ENCODE measurements at places on chromosomes 11 and 22.
A peak's percentile ranks its signal among the peaks of the same experiment; 100 is the strongest.

DNA sequence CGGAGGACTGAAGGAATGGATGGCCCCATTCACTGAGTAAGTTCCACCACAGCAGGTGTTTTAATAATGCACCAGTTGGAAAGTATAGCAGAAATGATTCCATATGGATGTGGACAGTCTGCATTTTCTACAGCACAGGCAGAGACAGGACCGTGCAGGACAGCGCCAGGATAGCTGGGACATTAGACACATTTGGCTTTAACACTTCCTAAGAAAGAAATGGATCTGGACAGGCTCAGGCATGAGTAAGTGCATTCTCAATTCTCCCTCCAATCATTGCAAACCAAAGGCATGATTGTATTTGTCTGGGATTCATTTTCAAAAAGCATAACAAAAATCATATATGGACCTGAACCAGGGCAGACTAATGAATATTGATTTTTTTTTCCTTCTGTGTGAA lies 233.0 kb upstream of the POU2AF2 start:
- no peak for DNase-seq

DNA sequence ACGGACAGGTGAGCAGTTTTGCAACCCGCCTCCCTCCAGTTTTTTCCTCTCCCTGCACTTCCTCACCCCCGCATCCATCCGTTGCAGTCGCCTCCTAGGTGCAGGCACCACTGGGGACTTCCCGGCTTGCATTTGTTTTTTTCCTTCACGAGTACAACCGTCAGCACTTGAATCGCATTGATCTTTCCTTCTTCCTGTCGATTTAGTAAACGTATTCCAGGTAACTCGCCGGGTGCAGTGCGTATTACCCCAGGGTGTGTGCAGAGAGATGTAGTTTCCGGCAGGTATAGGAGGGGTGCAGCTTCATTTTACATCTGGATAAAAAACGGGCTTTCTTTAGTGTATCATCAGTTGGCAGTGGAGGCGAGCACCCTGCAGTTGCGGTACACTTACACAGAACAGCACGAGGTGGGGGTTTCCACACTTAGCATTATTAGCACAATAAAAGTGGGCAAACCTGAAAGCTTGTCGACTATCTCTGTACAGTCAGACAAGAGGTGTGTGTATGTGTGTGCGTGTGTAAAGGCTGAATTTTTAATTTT lies at the start of gene SORL1-AS1:
Gene SORL1-AS1, minus strand, starts transcription at position 359 of the 542 bp plus-strand sequence.
- DNase-seq = no peak

- no peak for DNase-seq
Measured at GRCh38 chr11:5992604-5993251, 5.9 kb upstream of the OR52L1 start.

- DNase-seq = no peak
Measured at GRCh38 chr11:350723-351255, 18.5 kb upstream of the B4GALNT4 start.

DNA sequence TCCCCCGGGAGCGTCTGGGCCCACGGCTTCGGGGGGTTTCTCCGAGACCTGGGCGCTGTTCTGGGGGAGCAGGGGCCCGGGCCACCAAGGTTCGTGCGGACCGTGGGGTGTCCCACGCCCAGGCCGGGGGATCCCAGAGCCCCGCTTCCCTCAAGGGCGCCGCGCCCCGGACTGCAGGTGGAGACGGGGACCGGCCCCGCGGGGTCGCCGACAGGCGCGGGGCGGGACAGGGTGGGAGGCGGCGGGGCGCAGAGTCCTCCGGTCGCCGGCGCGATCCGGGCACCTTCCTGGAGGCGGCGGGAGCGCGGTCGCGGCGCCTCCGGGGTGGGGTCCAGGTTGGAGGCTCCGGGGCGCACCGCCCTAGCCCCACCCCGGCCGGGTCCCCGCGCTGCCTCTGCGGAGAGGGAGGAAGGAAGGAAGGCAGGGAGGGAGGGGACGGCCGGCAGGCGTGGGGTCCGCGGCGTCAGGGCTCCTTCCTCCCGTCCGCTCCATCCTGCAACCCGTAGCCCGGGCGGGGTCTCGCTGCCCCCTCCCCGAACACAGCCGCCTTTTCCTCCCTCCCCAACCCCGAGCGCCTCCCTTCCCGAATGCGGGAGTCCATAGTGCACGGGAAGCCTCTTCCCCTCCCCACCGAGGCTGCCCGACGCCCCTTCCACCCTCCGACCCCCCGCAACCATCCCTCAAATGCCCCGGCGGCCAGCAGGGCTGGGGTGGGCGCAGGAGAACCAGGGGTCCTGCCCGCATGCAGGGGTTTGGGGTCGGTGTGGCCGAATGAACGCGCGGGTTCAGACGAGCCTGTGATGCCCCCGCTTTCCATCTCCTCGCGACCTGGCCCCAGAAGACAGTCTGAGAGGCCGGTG lies 4.3 kb upstream of the ZBED4 start:
- DNase-seq = no peak

DNA sequence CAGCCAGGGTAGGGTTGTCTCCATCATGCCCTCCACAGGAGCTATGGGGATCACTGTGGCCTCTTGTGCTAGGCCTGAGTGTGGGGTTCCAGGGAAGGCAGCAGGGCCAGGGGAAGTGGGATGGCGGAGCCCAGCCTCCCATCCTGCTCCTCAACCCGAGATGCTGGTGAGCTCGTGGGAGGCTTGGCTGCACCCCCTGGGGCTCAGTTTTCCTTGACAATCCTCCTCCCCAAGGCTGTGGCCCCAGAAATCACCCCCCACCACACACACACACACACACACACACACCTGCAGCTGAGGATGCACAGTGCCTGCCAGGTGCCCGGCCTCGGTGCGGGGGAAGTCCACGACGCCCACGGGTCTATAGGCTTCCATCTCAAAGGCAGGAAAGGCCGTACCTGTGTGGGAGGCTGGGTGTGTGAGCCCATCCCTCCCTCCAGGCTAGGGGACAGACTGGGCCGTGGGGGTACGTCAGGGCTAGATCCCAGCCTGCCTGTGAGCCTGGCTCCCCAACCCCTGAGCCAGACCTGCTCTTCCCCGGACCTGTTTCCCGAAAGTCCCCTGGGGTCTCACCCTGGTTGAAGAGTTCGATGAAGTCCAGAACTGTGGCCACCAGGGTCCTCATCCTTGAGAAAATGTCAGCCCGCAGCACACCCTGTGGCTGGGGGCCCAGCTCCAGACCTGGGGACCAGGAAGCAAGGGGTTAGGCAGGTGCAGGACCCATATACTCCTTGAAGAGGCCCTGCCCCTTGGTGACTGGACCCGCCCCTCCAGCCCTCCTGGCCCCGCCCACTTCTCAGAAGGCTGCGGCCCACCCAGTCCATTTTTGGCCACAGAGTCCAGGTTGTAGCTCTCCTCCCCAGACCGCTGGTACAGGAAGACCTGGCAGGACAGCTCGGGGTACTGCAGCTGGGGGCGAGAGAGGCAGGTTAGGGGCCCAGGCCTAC lies 5.2 kb upstream of the TBX10 start:
- no peak for DNase-seq

GRCh38 chr22:30636226-30637077 lies 871 bp downstream of the SLC35E4 start:
- DNase-seq = peak; percentile 39

- DNase-seq = no peak
Measured at GRCh38 chr11:14318581-14318981, 40.4 kb downstream of the RRAS2 start.

- DNase-seq = no peak
Measured at GRCh38 chr11:20353829-20354434, 9.6 kb upstream of the HTATIP2 start.

GRCh38 chr11:5899534-5899933 lies 6.5 kb downstream of the OR52E5 start:
- no peak for DNase-seq

- no peak for DNase-seq
Measured at GRCh38 chr11:121089566-121089965, 11.5 kb upstream of the TECTA start.

GRCh38 chr11:2173150-2173693 lies 1.6 kb upstream of the TH start:
- no peak for DNase-seq

DNA sequence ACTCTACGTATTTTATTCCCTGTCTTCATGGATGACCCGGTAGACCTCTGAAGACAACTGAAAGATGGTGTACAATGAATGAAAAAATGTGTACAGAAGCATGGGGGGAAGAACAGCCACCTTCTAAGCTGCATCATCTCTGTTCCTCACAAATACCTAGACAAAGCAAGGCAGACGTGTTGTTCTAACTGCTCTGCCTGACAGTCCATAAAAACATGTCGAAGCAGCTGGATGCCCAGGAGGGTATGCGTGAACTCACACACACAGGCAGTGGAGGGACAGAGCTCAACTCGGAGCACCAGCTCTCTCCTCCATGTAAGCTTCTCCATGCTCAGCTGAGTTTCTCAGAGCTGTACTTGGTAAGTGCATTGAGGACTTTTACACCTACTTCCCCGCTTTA lies 327.4 kb downstream of the CTTN start:
- DNase-seq = no peak

DNA sequence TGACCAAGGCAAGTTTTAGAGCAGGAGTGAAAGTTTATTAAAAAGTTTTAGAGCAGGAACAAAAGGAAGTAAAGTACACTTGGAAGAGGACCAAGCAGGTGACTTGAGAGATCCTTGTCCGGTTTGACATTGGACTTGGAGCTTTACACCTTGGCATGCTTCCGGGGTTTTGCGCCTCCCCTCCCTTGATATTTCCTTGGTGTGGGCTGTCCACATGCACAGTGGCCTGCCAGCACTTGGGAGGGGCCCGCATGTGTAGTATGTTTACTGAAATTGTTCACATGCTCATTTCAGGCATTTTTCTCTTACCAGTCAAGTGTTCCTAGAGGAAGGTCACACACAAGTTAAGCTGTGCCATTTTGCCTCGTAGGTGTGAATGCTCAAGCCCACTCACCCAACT lies 19.0 kb upstream of the THRSP start:
- DNase-seq = no peak

DNA sequence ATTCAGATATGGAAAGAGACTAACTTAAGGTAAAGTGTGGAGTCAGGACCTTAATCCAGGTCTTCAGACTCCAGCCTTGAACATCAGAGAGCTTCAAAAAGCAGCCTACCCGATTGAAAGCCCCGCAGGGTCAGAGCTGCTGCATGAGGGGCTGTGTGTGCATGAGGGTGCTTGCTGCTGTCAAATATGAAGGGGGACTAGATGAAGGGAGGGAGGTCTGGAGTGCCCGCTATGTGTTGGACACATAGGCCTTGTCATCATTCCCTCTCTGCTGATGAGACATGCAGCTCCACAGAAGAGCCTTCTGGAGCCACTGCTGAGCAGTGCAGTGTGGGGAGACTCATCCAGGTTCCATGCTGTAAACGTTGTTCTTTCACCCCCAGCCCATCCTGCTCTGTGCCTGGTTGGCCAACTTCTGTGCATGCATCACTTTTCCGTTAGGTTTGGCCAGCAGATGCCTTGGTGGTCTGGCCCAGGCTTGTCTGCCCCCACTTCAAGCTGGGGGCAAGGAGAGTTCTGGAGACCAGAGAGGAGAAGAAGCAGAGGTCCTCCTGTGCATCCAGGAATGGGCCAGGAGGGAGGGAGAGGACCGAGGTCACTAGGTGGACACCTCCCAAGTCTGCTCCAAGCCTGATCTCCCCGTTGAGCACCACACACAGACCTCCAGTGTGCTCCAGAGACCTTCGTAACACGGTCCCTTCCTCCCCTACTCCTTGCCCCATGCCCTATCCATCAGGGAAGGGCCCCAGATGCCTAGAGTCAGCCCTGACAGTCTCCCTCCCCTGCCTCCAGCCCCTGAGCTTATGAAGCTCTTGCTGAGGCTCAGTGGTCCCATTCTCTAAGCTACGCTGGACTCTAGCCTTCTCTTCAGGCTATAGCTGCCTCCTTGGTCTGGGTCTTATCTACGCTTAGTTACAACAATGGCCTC lies 32.0 kb downstream of the LRRC32 start:
- DNase-seq = no peak

DNA sequence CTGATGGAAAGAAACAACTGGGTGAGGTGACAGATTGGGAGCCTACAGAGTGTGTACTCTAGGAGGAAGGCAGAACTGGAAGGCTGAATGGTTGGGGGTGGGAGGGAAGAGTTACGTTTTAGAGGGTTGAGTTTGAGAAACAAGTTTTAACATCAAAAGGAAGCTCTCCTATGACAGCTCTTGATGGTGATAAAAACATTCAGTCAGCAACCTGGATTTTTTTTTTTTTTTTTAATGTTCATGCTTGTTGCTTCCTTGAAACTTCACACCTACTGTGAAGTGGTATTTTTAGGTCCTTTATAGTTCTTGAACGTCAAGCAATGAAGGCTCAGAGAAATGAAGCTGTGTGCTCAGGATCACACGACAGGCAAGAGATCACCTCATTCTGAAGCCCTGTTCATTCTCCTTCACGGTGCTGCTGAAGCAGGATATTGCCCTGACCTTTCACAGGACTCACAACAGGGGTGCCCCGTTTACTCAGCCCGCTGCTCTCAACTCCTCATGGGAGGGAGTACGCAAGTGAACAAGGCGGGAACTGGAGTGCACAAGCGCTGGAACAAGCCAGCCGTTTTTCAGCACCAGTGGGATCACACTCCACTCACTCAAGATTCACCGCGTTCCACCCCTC lies 1.6 kb upstream of the TMEM109 start:
- no peak for DNase-seq

- DNase-seq = no peak
Measured at GRCh38 chr11:65919573-65920371, 546 bp downstream of the DRAP1 start.

GRCh38 chr11:45173064-45173463 lies 26.6 kb downstream of the PRDM11 start:
- no peak for DNase-seq

GRCh38 chr11:122137078-122137793 lies 21.2 kb upstream of the BLID start:
- no peak for DNase-seq

- no peak for DNase-seq
Measured at GRCh38 chr11:14259186-14259784, 99.7 kb downstream of the RRAS2 start.

- DNase-seq = no peak
Measured at GRCh38 chr11:30314625-30315024, 8.3 kb upstream of the ARL14EP start.

DNA sequence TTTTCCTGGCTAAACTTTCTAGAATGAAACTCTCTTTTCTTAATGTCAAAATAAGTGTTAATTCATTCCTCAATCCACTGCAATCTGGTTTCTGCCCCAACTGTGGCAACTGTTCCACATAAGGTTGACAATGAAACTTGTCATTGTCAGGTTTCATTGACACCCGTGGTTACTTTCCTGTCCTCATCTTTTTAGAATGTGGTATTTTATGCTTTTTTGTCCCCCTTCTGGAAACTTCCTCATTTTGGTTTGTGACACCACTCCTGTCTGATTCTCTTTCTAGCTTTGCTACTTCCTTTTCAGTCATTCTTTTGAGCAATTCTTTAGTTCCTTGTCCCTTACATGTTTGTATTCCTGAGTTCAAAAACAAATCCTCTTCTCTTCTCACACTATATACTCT lies 7.5 kb upstream of the PDE3B start:
- no peak for DNase-seq

GRCh38 chr22:24188705-24189248 lies 7.5 kb downstream of the SUSD2 start:
- no peak for DNase-seq

GRCh38 chr11:13256216-13256615 lies 21.4 kb upstream of the BMAL1 start:
- DNase-seq = no peak
